Stimulated activated CD8-positive, alpha-beta memory T cell treated with anti-CD3 and anti-CD28 coated beads, Interleukin-2, amount 100 ng/mL, for 48 hours (primary cell): ENCODE measurements at places on chromosomes 3 and 15.

DNA sequence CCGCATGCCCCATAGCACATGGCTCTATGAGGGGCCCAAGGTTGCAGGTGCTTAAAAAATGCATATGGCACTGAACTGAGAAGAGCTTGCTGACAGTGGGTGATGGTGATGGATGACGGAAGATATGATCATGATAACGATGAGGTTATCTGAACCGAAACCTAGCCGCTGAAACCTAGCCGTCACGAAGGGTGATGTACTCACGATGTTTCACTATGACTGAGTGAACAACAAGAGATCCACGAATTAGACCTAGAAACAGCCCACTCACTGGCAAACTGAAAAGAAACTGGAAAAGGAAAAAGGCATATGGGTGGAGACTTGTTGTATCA, 57.6 kb upstream of the BCL6 start:
- peak; percentile 18 for DNase-seq

DNA sequence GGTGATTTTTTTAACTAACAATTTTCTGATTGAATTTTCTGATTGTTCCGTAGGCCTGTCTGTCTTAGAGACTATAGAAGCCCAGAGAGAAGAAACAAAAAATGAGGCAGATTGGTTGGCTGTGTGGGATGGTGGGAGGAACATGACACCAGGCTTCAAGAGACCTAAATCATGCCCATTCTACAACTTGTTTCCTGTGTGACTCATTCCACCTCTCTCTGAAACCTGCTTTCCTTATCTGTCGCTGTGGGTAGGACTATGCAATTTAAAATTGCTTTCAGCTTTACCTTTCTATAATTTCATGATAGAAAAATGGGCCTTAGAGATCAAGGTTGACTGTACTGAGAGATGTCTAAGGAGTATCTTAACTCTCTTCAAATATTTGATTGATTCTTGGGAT, 44.5 kb downstream of the OXNAD1 start:
- DNase-seq, result no peak

DNA sequence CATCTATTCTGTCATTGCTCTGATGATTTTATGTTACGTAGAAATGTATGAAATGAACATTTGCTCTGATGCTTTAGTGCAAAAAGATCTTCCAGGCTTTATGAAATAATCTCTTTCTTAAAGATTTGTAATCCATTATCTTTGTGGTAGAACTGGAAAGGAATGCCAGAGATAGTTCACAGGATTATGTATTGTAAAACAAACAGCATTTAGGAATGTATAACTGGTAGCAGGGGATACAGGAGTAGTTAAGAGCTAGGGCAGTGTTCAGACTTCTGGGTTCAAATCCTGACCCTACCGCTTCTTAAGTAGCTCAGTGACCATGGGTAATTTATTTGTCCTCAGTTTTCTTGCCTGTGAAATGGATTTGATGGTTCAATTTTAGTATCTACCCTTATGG, 429.8 kb upstream of the TPM1 start:
- DNase-seq, result no peak

- DNase-seq, result no peak
These were observed 32.0 kb downstream of the PIK3CA start for GRCh38 chr3:179179979-179180759.

DNA sequence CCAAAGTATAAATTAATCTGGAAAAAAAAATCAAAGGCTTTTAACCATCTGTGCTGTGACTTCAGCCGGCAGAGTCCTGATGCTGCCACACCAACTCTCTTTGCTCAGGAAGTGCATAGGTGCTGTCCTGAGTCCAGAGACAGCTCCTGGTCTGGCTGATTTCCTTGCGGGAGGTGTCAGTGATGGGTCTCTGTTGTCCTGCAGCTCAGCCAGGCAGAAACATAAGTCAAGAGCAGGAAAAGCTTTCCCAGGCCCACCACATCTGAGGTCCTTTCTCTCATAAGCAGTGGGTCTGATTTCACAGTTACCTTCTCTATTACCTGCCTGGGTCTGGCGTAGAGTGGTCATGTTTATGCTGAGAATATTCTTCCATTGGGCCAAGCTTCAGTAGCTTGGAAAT, 19.4 kb downstream of the CHST2 start:
- no peak for DNase-seq

DNA sequence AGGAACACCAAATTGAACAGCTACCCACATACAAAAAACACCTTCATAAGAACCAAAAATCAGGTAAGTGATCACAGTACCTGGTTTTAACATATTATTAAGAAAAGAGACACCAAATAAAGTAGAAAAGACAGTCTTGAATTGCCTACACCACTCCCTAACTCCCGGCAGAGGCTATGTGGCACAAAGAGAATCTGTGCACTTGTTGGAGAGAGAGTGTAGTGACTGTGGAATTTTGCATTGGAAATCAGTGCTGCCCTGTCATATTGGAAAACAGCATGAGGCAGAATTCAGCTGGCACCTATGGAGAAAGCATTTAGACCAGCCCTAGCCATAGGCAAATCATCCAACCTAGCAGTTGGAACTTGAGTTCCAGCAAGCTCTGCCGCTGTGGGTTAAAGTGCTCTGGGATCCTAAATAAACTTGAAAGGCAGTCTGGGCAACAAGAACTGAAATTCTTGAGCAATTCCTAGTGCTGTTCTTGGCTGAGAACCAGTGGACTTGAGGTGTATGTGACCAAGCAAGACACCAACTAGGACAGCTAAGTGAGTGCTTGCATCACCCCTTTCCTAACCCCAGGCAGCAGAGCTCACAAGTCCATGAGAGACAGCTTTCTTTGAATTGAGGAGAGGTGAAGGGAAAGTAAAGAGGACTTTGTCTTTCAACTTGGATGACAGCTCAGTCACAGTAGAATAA, 969.6 kb upstream of the ALCAM start:
- no peak for DNase-seq

DNA sequence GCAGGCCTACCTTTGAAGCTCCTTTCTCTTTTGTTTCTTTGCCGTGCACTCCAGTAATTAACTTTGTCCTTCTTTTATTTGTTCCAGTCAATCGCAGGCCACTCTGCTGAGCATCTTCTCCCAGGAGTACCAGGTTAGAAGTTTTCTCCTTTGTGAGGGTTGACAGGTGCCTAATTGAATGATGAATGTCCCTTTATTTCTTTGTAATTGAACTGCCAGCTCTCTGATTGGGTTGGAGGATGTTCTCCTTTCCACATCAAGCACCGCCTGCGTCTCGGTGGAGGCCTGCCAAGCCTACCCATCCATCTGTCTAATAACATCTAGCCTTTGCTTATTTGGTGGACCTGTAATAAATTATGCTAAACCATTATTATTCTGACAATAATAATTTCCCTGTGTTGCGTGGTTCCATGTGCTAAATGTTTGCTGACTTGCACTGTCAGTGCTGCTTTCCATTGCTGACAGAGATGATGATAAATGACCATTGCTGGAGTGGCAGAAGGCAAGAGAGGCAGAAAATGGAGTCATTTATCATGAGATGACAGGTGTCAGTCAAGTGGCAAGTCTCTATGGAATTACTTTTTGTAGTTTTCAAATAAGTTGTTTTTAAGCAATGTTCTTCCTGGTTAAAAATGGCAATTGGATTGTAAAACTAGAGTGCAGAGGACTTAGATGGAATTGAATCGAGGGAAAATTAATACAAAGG, 64.9 kb downstream of the CDIN1 start:
- no peak for DNase-seq

DNA sequence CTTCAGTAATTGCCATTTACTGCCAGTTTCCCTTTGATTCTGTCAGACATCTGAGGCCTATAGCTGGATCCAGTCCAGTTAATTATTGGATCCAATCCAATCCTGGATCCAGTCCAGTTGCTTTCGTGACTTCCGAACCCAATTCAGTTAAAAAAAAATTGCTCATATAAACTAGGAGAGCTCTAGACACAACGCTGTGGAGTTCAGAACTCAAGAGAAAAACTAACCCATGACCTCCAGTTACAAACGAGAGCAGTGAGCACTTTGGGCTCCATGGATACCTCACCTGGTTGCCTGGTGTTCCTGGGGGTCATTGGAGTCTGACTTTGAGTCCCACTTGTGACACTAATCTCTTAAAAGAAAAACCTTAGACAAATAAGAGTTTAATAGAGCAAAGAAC, 269.8 kb downstream of the THSD4 start:
- no peak for DNase-seq

DNA sequence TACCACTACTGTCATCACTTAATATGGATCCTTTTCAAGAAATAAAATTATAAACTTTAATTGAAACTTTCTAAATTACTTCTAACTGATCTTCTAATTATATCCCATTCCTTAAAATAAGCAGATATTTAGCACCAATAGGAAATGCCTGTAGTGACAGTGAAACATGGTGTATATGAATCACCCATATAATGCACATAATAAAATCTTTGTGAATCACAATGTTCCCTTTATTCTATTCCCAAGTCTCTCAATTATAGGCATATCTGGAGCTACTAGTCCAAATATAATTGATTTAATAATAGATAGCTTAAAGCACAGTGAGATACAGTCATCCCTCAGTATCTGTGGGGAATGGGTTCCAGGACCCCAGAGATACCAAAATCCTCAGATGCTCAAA, 490.3 kb downstream of the NLGN1 start:
- DNase-seq, result no peak

- DNase-seq, result no peak
These were observed 5.0 kb downstream of the ISLR start for GRCh38 chr15:74178326-74179100.

DNA sequence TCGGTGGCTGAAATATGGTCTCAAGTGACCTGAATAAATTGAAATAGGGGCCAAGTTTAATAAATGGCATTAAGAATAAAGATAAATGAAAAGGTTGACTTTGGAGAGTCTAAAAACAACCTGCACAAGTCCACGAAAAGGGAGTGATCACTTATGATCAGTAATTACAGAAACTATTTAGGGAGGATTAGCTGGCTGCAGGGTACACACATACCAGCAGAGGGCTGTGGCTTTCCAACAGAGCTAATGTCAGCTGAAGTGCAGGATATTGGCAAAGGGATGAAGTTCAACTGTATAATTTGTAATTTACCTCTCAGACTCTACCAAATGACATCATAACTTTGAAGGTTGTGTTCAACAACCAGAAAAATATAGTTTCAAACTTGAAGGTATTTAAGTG, 86.8 kb downstream of the SYNPR start:
- DNase-seq, result no peak

GRCh38 chr3:188742755-188743550, 428.8 kb upstream of the TPRG1 start:
- DNase-seq, result no peak

DNA sequence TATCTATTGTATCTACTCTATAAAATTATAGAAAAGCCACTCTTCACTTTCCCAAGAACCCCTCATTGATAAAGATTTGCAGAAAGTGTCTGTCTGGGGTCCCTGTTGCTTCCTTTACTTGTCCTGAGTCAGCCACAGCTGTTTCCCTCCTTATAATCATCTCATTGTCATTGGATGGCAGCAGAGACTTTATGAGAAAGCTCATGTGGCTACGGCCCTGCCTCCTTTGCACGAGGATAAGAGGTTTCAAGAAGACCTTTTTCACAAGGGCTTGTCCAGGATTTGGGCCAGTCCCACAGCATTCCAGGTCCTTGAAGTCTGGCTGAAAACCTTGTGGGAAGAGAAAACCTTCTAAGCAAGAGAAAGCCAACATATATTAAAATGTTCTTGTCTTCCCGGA, 41.9 kb upstream of the THBS1 start:
- no peak for DNase-seq

- DNase-seq, result no peak
These were observed 194.9 kb downstream of the FOXP1 start for GRCh38 chr3:71388535-71389120.

GRCh38 chr3:110487840-110488239, 583.8 kb upstream of the NECTIN3 start:
- no peak for DNase-seq

- DNase-seq, result no peak
These were observed 32.9 kb upstream of the MBNL1 start for GRCh38 chr3:152235709-152236298.

DNA sequence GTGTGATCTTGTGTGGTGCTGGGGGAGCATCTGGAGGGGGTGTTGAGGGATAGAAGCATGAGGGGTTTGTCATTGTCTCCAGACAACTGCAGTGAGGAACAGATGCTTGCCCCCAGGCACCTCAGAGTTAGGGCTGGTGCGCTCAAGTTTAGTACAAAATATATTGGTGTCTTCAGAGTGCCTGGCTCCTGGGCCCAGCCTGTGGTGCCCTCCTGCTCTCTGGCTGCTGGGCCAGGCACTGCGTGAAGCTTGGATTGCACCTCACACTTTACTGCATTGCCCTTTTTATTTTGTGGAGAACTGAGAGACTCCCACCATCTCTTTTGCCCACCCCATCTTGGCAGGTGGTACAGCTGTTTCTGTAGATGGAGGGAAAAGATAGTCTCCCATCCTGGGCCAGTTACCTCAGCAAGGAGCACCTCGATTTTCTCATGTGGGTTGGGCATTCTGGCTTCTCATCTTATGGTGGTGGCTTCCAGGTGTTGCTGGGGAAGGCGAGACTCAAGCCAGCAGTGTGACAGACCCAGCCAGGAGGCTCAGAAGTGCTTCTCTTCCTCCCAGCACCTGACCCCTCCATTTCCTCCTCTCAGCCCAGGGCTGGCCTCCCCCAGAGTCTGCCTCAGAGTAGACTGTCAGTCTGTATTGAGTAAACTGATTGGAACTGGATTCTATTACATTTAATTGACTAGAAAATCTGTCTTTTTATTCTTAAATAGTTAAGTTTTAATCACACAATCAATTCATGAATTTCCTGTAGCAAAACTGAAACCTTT, 140.5 kb downstream of the DNAJB8 start:
- no peak for DNase-seq

DNA sequence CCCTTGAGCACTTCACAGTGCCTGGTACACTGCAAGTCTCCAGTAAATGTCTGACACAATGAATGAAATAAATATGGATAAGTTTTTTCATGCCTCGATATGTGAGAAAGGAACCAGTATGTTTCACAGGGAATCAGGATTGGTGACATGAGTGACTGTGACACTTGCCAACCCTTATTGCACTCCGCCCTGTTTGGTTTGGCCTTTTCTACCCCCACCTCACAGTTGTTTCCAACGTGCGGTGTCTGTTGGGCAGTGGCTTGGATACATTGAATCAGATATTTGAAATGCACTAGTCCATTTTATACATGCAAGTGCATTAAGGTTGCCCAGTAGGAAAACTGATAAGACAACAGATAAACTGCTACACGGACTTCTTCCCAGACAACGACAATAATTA, 2.0 kb downstream of the NPHP3 start:
- no peak for DNase-seq

DNA sequence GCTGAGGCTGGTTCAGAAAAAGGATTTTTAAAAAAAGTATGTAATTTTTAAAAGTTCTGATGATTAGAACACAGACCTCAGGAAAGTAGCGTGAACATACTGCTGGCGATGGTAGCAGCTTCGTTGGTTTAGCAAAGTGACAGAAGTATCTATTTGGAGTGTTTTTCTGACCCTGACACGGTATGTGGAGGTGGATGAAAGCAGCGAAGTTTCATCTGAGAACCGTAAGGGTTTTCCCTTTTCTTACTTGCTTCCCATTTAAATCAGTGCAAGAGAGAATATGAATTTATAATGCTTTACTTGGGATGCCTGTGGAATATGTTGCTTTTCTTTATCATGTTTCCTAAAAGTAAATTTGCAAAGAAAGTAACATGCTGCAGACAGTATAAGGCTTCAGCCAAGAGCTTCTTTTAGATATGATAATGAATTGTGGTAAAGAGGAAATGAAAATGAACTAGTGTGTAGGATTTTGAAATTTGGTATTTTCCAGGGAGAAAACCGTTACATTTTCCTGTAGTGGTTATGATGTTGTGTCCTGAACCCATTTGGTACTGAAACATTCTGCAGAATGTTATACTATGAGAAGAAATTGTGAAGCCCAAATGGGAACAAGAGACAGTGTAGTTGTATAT, 3.9 kb downstream of the CHST2 start:
- no peak for DNase-seq
